ENCODE measurements at places on chromosomes 1 and 21. TPM values are rescaled to one million over a fixed set of nuclear protein-coding genes. Genes with fewer than 3 reads are reported as not detected.

GRCh38 chr1:156748670-156749418 lies 2.6 kb downstream of the HDGF start:
- no peak for DNase-seq

DNA sequence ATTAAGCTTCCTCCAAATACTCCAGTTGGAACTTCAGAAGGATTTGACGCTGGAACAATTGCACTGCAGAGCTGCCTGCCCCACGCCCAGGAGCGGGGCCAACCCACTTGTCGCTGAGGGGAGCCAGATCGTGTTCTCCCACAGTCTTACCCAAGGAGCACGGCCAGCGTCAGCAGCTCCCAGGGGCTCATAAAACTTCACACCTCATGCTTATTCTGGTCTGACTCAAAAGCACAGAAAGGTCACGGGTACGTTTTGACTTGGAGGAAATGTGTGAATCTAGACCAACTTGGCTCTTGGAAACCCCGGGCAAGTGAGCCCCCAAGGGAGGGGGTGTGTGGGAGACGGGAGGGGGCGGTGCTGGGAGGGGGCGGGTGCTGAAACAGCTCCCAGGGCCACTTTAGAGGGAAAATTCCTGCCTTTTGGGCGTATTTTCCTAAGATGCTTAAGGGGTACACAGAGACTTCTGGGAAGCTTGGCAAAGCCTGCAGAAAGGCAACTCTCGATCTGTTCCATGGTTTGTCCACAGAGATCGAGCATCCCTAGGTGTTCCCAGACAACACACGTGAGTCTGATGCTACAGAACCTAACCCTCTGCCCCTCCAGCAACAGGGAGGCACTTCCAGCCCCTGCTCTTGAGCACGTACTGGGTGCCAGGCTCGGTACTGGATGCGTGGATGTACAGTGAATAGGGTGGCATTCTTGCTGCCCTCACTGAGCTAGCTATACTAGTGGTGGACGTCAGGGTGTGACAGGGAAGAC lies 98.9 kb downstream of the DHRS3 start:
- peak; percentile 95 for DNase-seq

- DNase-seq, result no peak
Measured at GRCh38 chr1:61131248-61131647, 48.9 kb downstream of the NFIA start.

DNA sequence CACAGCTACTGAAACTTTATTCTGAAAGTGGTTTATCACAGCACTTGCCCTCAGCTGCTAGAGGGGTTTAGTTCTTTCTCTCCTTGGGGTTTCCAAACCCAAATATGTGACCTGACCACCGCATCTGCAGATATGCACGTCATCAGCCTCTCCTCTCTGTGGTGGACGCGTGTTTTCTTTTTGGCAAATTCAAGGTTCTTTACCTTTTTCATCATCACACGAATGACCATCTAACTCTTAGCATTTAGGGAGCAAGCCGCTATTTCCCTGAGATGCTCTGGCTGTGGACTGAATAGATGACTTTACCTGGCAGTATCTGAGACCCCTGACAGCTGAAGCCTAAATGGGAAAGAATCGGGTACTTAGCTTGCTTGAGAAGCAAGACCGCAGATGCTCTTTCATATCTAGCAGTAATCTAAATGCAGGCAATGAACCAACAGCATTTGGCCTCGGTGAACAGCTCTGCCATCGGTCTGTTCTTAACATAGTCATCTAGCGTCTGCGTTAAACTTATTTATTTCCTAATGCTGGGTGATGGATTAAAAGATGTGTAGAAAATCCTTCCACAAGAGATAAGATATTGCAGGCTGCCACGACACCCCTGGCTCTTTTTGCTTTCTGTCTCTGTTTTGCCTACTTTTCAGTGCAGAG lies 463.4 kb downstream of the CAMTA1 start:
- DNase-seq, result peak; percentile 6

The OR6K3 gene
- total RNA-seq, result not detected

GRCh38 chr1:36161641-36162531 lies 5.9 kb downstream of the MAP7D1 start:
- DNase-seq, result no peak

DNA sequence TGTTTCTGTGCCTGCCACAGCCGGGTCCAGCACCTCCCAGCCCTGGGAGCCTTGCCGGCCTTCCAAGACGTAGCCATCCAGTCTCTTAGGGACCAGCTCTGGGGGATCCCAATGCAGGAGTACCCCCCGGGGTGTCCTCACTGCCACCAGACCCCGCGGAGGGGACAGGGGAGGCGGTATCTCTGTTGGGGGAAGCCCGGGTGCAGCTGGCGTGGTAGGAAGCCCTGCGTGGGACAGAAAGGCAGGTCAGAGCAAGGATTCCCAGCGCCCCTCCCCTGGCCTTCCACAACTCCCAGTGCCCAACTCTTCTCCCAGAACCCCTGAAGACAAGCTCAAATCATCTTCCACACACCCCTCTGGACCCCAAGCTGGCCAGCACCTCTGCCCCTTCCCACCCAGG lies 4.9 kb upstream of the TAGLN2 start:
- no peak for DNase-seq

DNA sequence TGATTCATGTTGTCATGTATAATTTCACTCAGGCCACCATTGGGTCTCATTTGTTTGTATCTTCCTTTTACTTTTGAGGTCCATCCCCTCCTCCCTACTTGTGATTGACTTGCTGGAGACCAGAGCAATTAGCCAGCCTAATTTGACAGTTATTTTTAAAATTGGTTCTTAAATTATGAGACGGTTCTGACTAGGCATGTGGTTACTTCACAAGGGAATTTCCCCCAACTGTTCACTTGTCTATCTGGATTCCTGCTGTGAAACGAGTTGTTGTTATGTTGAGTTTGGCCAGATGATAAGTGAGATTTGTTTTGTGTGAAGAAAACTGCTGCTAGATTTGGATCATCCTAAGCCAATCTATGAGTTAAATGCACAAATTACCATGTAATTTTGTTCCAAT lies 359.1 kb downstream of the BARHL2 start:
- no peak for DNase-seq

The OR6N1 gene
- total RNA-seq, result not detected

DNA sequence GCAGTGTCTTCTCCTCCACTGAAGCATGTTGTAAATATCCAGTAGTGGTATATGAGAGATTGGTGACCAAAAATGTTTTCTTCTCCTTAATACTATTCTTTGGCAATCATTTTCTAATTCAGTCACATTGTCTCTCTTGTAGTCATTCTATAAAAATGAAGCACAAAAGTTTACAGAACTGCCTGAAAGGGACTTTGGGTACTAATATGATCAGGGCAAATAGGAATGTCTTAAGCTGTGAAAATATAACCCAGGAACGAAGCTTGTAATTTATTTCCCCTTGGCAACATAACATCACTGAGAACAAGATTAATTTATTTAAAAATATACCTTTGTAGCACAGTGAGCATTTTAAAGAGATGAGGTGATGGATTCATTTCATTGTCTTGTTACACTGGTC lies 4.9 kb downstream of the B3GALT2 start:
- no peak for DNase-seq

The LIPI gene
- not detected for total RNA-seq

DNA sequence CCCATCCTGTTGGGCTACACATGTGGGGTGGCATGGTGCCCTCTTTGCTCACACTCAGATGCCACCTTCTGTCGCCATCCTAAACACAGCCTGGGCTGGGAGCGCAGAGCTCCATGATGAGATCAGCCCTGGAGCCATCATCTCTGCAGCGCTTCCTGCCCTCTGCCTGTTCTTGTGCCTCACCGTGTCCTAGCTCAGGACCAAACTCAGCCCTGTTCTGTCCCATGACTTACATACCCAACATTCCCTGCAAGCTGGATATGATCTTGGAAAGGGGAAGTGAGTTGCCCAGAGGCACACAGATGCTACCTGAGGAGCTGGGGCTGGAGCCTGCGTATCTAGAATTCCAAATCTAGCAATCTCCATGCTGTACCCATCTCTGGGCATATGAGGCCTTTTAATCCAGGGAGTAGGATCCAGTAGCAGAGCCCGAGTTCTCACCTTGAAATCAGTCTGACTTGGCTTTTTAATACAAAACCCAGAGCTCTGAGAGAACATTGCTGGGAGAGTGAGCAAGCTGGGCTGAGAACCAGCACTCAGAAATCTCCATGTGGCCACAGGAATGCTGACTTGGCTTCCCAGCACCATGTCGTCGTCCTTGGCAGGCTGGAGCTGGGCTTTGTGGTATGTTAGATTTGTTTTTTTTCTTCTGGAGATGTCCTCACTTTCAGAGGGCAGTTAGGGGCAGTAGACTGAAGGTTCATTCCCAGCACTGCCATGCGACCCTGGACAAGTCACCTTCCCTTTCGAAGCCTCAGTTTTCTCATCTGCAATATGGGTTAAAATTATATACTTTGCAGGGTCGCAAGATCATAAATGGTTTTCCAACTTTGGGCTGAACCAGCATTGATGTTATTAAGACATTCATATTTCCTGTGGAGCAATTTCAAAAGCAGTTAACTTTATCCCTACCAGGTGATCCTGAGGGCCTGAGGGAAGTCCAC lies 2.6 kb downstream of the ALPL start:
- DNase-seq, result peak; percentile 92

GRCh38 chr21:34105947-34106541 lies 32.7 kb downstream of the MRPS6 start:
- no peak for DNase-seq

DNA sequence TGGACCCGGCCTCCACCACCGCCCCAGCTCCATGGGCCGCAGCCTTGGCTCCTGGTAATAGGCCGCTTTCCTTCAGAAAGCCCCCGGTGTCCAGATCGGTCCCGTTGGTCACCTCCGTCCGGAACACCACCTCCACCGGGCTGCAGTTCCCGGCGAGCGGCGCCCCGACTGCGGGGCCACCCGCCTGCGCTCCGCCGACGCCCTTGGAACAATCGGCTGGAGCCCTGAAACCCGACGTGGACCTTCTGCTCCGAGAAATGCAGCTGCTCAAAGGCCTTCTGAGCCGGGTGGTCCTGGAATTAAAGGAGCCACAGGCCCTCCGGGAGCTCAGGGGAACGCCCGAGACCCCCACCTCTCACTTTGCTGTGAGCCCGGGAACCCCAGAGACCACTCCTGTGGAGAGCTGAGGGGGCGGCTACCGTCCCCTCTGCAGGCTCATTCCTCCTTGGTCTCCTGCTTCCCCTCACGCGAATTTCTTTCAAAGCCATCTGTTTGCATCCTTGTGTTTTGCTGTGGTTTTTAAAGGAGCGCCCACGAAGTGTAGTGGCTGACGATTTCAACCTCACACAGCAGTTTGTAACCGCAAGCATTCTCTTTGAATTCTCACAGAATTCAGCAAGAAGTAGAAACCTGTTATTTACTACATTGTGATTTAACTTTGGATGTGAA lies 6.0 kb downstream of the FCRLB start:
- no peak for DNase-seq

The OR2L13 gene
- not detected for total RNA-seq

GRCh38 chr1:87495147-87495546 lies 166.5 kb downstream of the LMO4 start:
- DNase-seq, result no peak

DNA sequence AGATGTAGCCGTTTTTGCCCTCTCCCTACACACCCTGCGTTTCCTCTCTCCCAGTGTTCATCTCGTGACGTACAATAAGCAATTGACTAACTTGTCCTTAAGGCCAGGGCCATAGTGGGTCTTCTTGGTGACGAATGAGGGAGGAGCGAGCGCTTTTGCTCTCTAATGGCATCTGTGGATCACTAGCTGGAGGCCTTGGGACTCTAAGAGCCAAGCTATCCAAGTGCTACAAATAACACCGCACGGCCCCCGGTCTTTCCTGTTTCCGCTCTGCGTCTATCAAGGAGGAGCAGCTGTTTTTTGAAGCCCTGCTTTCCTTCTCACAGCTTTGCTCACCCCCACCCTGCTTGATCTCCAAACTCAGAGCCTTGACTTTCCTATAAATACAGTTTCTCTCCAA lies 25.2 kb downstream of the EVA1C start:
- no peak for DNase-seq

Measured in lower leg skin (tissue), 4 donors.